ENCODE measurements at places on chromosomes 2 and 18.
A peak's percentile ranks its signal among the peaks of the same experiment; 100 is the strongest.

DNA sequence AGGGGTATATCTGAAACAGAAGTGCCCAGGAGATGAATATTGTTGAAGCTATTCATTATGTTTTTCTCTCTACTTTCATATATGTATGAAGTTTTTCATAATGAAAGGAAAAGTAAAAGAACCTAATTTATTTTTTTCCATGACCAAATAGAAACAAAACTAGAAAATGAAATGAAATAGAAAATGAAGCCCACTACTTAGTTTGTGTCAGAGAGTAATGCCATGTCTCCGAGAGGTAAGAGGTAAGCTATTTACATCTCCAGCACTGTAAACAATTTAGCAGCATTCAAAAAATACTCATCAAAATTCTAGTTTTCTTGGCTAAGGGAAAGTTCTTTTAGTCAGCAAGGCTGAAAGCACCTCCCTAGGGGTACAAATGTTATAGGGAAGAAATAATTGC lies 238.6 kb downstream of the PTH2R start:
- DNase-seq = no peak

GRCh38 chr18:11817229-11817628 lies 34.0 kb upstream of the CHMP1B start:
- DNase-seq = no peak

DNA sequence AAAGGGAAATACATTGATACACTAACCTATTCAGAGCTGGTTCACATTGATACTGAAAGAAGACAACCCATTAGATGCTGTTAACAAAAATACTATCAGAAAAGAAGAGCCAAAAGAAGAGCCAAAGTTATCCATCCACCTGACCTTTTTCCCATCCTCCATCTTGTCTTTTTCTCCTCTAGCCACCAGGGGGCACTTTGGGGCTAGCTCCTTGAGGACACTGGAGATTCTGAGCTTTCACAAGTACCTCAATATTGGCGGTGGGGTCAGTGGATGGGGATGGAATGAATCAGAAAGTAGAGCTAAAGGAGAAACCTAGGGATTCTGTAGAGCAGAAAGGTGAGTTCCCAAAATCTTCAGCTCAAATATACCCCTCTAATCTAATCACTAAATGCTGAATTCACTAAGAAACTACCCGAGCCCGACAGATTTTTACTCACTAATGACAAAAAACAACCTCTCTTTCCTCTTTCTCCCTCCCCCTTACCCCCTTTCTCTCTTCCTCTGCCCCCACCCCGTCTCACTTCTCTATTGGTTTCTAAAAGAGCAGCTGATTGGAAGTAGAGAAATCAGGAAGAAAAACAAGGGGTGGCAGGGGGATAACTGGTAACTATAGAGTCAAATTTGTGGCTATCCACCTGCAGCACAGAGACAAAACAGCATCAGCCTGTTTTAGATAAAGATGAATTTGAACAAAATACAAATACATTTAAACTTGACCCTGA lies 203.3 kb downstream of the TCF4 start:
- DNase-seq = peak; percentile 60

- DNase-seq = no peak
These were observed 213.7 kb upstream of the ARL4C start for GRCh38 chr2:234710587-234710986.

- no peak for DNase-seq
These were observed 390.7 kb downstream of the TMEM182 start for GRCh38 chr2:103152556-103152955.

DNA sequence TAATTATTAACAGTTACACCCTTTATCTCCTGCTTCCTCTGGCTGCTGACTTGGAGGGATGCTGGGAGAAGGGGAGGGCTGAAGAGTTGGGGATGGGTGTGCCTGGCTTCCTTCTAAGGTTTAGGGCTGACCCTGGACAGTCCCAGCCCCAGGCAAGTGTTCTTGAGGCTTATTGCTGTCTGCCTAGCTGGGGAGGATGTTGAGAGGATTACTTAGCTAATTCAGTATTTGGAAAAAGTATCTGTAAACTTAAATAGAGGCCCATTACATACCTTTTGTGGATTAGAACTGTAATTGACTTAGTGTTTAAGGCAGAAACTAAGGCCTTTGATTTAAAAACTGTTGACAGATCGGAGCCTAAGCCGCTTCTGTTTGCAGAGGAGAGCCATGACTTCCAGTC lies 67.6 kb downstream of the AGAP1 start:
- peak; percentile 56 for DNase-seq

GRCh38 chr2:7840651-7841380 lies 841.0 kb upstream of the ID2 start:
- no peak for DNase-seq

GRCh38 chr2:120447127-120447785 lies 101.3 kb downstream of the INHBB start:
- no peak for DNase-seq

DNA sequence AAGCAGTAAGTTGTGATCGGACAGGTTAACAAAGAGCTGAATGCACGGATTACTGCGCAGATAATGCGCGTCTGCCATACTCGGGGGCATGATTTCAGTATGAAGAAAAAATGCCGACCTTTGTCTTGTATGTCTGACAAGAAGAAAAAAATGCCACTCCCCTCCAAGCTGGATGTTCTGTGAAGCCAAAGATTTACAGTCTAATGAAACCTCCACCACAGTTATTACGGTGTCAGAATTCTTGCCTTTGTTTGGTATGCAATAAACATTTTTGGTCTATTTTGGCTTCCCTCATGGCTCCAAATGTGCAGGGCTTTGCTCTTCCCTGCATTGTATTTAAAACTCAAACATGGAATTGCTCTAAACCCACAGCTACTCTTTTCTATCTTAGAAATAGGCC lies 72.2 kb upstream of the THUMPD2 start:
- no peak for DNase-seq

DNA sequence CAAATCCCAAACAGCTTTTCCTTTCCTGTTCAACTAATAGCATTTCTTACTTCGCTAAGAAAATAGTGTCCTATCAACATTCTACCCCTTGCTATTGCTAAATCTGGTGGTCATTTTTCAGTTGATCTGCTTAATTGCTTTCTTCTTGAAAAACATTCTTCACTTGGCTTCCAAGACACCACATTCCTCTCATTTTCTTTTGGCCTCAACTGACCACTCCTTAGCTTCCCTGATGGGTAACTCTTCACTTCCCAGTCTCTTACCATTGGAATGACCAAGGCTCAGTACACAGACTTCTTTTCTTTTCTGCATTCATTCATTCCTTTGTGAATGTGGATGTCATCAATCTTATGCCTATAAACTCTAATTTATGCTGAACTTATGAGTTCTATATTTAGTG lies 230.8 kb upstream of the CDH2 start:
- no peak for DNase-seq

- DNase-seq = no peak
These were observed 168.7 kb upstream of the GULP1 start for GRCh38 chr2:188122985-188123384.

- no peak for DNase-seq
These were observed 7.9 kb downstream of the SF3B1 start for GRCh38 chr2:197426723-197427603.

DNA sequence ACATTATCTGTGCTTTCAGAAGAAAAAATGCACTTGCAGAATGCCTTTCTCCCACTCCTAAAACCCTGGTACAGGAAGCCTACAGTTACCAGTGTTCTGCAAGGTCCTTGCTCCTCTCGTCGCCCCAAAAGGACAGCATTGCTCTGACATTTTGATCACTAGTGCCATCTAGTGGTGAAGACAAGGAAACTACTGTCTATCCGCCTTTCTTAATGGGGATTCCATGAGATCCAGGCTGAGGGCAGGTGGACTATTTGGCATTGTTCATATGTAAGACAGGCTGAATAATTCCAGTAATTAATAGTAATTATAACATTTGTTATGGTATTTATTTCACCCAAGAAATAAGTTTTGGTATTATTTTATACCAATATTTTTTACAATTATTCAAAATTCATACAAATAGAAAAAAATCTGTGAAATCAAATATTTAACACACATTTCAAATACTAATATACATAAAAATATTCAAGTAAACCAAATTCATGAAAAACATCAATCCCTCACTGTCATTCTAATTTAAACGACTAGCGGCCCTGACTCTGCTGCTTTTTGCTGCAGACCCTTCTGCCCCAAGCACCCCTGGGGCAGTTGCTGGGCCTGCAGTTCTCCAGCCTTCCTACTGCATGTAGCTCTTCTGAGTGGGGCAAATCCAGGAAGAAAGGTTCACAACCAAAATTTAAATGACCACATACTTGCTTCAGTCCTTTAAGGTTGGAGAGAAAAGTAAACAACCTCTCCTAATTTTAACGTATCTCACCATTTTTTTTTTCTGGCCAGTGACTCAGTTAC lies 19.0 kb downstream of the TPGS2 start:
- DNase-seq = peak; percentile 39

- no peak for DNase-seq
These were observed 242.6 kb upstream of the KCNJ3 start for GRCh38 chr2:154455866-154456265.

GRCh38 chr2:214019229-214019972 lies 391.5 kb upstream of the VWC2L start:
- no peak for DNase-seq

DNA sequence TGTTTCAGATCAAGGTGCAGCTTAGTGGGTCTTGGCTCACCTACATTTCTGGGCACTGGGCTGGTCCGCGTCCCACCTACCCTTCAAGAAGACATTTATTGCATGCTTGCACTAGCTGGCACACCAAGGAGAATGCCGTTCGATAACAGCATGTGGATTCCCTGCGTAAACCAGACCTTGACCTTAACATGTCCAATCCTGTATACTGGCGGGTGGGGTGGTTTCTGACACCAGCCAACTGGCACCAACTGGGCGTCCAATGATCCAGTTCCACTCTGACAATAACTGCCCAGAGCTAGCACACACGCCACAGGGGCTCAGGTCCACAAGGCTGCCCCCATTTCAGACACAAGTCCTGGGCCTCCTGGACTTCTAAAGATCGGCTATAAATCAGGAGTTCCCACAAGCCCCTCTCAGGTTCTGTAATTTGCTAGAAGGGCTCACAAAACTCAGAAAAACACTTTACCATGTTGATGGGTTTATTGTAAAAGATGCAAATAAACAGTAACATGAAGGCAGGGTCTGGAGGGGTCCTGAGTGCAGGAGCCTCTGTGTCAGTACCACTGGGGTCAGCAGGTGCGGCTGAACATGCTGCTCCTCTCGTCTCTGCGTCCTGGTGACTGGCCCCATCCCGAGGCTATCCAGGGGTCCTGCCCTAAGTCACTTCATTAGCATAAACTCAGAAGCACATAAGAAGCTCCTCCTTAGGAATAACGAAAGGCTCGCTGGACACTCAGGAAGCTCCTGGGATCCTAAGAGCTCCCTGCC lies 161.8 kb downstream of the HDAC4 start:
- no peak for DNase-seq
